ENCODE measurements at places on chromosomes 16 and 17. TPM values are rescaled to one million over a fixed set of nuclear protein-coding genes. Genes with fewer than 3 reads are reported as not detected.

Gene CLEC10A
- not detected for total RNA-seq

DNA sequence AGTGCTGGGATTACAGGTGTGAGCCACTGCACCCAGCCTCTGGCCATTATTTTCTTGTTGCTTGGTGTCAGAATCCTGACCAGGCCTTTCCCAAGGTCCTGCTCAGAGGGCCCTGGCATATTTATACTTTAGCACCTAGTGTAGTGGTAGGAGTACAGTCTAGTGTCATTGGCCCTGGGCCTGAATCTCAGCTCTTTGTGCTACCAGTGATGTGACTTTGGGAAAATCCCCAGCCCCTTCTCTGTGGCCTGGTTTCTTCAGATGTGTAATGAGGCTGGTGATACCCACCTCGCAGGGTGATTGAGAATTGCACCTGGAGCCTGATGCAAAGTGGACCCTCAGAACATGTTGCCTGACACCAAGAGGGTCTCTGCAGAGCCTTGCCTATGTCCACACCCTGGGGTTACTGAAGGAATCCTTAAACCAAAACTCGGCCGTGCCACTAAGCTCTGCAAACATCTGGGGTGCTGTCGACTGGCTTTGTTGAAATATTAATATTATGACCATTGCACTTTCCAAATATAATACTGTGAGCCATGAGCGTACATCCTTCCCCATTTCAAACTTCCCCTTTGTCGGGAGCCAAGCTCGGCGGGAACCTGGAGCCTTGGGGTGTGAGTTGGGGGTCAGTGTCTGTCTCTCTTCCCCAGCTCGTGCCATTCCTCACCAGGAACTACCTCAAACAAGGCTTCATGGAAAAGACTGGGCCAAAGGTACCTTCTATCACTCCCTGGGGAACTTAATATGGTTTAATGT lies 18.0 kb upstream of the RNF135 start:
- peak; percentile 19 for DNase-seq
- no peak overlapping the region for H3K27ac ChIP-seq
- no peaks in the 10 kb centered on the region for H3K36me3 ChIP-seq

- no peak overlapping the region for H3K4me3 ChIP-seq
- H3K27ac ChIP-seq: no peak overlapping the region
- no peaks in the 10 kb centered on the region for H3K4me1 ChIP-seq
- DNase-seq: peak; percentile 72
Observed at GRCh38 chr17:40355123-40355803, 9.3 kb downstream of the GJD3 start.

Gene CRHR1
- not detected for total RNA-seq

Gene TPSD1
- total RNA-seq: not detected

- no peak for DNase-seq
- H3K27ac ChIP-seq: no peak overlapping the region
- no peaks in the 10 kb centered on the region for H3K4me1 ChIP-seq
- H3K27me3 ChIP-seq: no peaks in the 10 kb centered on the region
Observed at GRCh38 chr16:22417019-22417418, 42.6 kb upstream of the CDR2 start.

GRCh38 chr17:75808905-75809621 lies 24.5 kb downstream of the UNK start:
- H3K27ac ChIP-seq: peak overlapping the region; percentile 4
- H3K36me3 ChIP-seq: peaks cover 4% of the 10 kb centered on the region
- no peak for DNase-seq
- H3K4me3 ChIP-seq: no peak overlapping the region

GRCh38 chr16:79628501-79628975 lies 28.0 kb upstream of the MAF start:
- H3K4me1 ChIP-seq: no peaks in the 10 kb centered on the region
- no peak overlapping the region for H3K4me3 ChIP-seq
- H3K27me3 ChIP-seq: no peaks in the 10 kb centered on the region
- no peaks in the 10 kb centered on the region for H3K36me3 ChIP-seq
- DNase-seq: no peak

DNA sequence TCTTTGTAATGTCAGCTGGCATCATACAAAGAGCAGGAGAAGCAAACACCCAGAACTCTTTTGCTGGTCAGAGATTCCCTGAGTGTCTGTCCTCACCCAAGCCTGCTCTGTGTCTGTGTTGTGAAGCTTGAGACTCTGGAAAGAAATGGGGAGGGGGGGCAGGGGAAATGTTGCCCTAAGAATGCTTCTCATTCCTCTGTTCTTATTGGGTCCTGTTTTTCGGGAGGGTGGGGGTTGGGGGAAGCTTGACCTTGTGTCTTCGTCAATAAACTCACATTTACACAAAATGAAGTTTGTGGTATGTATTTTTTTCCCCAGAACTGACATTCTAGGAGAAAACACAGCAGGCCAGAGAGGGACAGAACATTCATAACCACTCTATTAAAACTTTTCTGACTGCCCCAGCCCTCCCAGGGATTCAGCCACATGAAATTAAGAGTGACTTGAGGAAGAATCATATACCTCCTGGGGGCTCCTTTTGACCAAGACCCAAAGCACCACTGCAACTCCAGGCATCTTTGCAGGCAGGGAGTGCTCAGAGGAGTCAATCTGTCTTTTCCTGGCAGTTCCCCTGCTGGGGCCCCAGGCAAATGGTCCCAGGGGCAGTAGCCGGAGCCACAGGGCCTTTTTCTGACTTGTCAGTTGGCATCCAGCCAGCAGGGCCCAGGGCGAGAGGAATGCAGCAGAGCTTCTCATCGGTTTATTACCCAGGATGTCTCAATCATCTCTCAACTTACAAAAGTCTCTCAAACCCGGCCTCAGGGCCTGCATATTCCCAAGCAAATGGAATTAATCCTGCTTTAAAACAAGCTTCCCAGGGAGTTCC lies 5.1 kb upstream of the RASL10B start:
- no peak overlapping the region for H3K4me3 ChIP-seq
- peak; percentile 42 for DNase-seq
- H3K4me1 ChIP-seq: peaks cover 7% of the 10 kb centered on the region

- H3K4me1 ChIP-seq: no peaks in the 10 kb centered on the region
- no peaks in the 10 kb centered on the region for H3K36me3 ChIP-seq
- H3K27ac ChIP-seq: no peak overlapping the region
- no peak for DNase-seq
- no peaks in the 10 kb centered on the region for H3K27me3 ChIP-seq
- no peak overlapping the region for H3K4me3 ChIP-seq
Observed at GRCh38 chr16:65744401-65744800, 622.1 kb upstream of the CDH5 start.

DNA sequence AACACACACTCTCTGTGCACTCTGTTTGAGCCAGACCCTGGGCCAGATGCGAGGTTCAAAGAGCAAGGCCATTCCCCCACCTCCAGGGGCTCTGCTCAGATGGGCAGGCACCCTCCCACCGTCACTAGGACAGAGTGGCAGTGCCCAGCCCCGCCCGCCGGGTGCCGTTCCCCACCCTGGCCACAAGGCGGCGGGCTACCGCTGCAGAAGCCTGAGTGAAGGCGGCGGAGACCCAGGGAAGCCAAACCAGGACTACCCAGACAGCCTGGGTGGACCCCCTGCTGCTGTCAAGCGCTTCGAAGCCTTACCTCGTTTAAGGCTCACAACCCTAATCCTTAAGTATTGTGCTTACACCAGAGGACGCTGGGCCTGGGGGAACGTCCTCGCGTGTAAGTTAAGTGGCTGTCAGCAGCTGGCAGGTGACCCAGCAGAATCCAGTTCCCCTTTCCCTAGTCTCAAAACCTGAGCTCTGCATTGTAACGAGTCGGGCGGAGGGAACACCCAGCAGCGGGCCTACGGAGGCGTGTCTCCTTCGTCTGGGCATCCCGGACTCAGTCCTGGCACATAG lies 4.5 kb downstream of the ARHGAP27 start:
- DNase-seq: peak; percentile 90
- no peaks in the 10 kb centered on the region for H3K36me3 ChIP-seq
- H3K27ac ChIP-seq: peak overlapping the region; percentile 57
- 0 out of 2 replicates have a peak overlapping the region, but pooled peaks have one; percentile 15 for H3K4me3 ChIP-seq
- H3K4me1 ChIP-seq: 0 out of 2 replicates have a peak, but pooled peaks cover 7% of the 10 kb centered on the region
- H3K27me3 ChIP-seq: no peaks in the 10 kb centered on the region

DNA sequence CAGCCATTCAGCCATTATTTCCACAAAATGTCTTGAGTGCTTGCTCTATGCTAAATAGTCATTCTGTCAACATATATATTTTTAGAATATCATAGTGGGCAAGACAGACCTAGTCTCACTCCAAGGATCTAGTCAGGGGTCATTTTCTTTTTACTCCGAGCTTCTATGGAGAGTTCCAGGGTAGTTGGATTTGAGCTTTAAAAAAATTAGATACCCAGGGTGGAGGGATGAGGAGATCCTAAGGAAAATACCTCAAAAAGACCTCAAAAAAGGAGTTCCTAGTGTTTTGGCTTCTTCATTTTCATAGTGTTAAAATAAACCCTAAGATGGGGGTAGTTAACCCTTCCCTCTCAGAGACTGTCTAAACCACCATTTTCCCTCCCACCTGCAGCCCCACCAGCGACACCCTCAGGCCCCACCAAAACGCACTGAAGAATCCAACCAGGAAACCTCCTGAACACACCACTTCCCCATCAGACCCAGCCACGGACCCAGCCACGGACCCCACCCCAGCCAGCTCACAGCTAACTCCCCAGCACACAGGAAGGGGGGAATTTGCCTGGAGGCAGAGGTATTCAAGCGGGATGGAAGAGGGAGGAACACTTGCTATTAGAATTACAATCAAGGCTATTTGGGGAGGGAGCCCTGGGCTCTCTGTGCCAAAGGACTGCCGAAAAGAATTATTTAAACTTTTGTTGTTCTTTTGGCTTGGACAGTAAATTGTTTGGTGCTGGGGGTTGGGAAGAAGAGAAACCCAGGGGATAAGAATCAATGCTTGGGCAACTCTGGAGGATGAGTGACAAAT lies 2.2 kb downstream of the ETV4 start:
- no peaks in the 10 kb centered on the region for H3K27me3 ChIP-seq
- H3K36me3 ChIP-seq: peaks cover 4% of the 10 kb centered on the region
- peaks cover 19% of the 10 kb centered on the region for H3K4me1 ChIP-seq
- no peak for DNase-seq
- H3K4me3 ChIP-seq: peak overlapping the region; percentile 75

Gene ASGR1
- total RNA-seq: 8.3 TPM

- H3K27me3 ChIP-seq: no peaks in the 10 kb centered on the region
- peaks cover 3% of the 10 kb centered on the region for H3K4me1 ChIP-seq
- DNase-seq: no peak
- no peak overlapping the region for H3K4me3 ChIP-seq
- H3K36me3 ChIP-seq: no peaks in the 10 kb centered on the region
- H3K27ac ChIP-seq: peak overlapping the region; percentile 23
Observed at GRCh38 chr17:76969598-76970172, 101.5 kb downstream of the MGAT5B start.

DNA sequence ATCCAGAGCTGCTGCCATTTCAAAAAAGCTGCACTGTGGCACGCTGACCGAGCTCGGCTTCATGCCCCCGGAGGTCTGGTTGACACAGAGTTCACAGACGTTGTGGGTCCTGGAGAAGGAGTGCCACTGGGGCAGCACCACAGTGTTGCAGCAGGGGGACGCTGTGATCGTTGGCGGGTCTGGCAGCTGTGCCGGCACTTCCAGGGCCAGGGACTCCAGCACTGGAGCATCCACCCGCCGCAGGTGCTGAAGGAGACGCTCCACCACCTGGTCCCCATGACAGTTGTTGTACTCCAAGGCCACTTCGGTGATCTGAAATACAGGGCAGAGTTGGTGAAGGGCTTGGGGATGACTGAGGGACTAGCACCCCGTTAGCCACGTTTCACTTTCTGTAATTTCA lies 23.5 kb downstream of the SNN start:
- no peaks in the 10 kb centered on the region for H3K27me3 ChIP-seq
- DNase-seq: no peak
- H3K27ac ChIP-seq: no peak overlapping the region

GRCh38 chr17:19750835-19751234 lies 2.7 kb upstream of the ALDH3A1 start:
- peak overlapping the region; percentile 1 for H3K27ac ChIP-seq
- DNase-seq: no peak
- H3K4me1 ChIP-seq: peaks cover 40% of the 10 kb centered on the region

Gene OTOA
- not detected for total RNA-seq

Gene ZDHHC1
- total RNA-seq: 1.0 TPM

Gene KRT20
- 0.53 TPM for total RNA-seq

Gene HS3ST6
- total RNA-seq: not detected

Measured in Caco-2 (cell line).